Astrocyte of the spinal cord (primary cell): ENCODE measurements at places on chromosomes 11 and 22.

DNA sequence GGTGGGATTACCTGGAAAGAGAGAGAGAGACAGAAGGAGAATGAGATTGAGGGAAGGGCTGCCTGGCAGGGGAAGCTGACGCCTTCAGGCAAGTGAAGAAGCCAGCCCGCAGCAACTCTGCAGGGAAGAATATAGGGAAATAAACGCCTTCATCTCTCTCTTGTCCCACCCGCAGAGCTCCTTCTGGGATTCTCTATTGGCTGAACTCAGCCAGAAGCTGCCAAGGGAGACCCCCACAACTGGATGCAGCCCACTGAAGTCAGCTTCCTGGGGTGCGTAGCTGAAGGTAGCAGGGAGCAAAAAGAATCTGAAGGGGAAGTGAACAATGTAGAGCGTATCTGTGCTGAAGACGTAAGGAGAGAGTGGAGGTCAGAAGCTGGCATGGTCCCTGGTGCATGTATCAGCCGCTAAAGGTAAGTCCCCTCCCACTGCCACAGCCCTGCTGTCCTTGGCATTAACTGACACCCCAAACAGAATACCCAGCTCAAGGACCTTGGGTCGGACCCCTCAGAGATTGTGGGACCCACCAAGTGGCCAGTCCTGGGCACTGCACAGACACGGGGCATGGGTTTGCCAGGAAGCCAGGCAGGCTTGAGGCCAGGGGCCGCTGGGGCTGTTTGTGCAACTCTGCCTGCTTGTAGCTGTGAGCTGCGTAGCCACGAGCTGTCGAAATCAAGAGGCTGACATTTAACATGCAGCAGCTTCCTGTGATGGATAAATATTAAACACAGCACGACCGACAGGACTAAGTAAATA is 469.9 kb downstream of the MN1 start:
- peak; percentile 48 for DNase-seq

- DNase-seq, result no peak
These were observed 10.3 kb upstream of the TSSC4 start for GRCh38 chr11:2390091-2390724.

DNA sequence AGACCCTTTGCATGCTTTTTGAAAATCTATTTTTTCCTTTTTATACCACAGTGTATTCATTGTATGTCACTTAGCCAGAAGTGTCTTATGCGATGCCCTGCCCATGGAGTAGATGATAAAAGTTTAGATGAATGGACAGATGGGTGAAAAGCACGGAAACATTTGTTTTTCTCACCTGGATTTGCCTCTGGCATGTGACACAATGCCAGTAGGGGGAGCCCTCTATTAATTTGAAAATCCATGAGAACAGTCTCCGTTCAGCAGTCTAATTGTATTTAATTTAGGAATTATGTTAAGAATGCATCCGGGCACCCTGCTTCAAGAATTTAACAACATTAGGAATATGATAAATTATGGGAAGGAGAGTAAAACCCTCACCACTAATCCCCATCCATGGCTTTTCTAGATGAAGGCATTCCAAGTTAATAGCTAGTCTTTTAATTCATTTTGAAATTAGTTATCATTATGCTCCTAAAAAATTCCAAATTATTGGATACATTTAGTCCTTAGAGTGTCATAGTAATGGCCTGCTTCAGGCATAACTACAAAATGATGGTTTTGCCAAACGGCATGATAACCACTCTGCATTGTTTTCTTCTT is 55.3 kb upstream of the ALKBH3 start:
- peak; percentile 50 for DNase-seq

DNA sequence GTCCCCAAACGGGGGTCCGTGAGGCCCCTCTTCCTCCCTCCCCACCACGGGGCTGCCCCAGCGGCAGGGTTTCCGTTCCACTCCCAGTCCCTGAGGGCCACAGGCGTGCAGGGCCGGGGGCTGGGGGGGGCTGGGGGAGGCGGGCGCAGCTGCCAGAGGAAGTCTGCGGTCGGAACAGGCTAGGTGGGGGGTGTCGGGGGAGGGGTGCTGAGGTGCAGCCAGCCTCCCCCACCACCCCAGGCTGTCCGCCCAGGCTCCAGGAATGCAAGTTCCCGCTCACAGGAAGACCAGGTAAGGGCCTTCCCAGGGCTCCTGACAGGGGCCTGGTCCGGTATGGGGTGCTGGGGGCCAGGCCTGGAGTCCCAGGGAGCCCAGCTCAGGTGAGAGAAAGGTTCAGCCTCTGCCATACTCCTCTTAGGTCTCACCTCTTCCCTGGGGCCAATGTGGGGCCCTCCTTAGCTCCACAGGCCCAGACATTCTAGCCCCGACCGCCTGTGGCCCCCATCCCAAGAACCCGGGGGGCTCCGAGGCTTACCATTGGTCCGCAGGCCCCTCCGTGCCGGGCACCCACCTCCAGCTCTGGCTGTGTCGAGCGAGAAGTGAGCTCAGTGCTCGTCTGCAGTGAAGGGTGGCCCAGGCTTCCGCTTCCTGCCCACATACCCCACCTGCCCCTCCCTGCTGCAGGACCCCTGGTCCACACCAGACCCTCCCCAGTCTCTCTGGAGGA is at the start of gene PTPRCAP:
Gene PTPRCAP (minus strand): TSS at position 601 of the 727 bp plus-strand sequence. CDS start 63 bp downstream, at position 538.
- no peak for DNase-seq

- peak; percentile 68 for DNase-seq
These were observed 69.2 kb downstream of the CD82 start for GRCh38 chr11:44634401-44635281.

DNA sequence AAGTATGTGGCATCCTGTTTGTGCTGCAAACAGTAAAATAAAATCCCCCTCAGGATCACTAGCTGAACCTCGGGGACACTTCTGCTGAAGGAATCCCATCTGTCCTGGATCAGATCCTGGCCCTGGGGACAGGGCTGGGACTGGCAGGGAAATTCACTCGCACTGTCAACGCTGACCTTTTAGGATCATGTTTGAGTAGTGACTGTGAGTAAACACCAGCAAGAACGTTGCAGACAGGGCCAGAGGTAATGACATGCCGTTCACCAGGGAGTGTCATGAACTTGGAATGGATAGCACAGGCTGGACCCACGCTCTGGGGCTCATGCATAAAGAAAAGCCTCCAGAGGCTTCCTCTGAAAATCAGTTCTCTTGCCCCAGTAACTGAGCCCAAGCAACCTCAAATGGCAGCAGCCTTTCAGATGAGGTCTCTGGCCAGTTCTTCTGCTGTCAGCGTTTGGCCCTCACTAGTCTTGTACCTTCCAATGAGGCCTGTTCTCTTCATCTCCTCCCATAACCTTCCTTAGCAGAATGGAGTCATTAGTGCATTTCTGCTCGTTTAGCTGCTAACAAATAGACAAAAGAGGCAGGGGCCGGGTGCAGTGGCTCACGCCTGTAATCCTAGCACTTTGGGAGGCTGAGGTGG is 51.0 kb upstream of the BARX2 start:
- no peak for DNase-seq

GRCh38 chr11:109956124-109956793 is 136.9 kb upstream of the ZC3H12C start:
- no peak for DNase-seq

GRCh38 chr22:39994566-39995392 is at the start of gene FAM83F:
Gene FAM83F (plus strand): TSS chr22:39994954. CDS start chr22:39995043, 89 bp downstream.
- DNase-seq, result no peak

- no peak for DNase-seq
These were observed 16.3 kb downstream of the CHRDL2 start for GRCh38 chr11:74714904-74715303.

DNA sequence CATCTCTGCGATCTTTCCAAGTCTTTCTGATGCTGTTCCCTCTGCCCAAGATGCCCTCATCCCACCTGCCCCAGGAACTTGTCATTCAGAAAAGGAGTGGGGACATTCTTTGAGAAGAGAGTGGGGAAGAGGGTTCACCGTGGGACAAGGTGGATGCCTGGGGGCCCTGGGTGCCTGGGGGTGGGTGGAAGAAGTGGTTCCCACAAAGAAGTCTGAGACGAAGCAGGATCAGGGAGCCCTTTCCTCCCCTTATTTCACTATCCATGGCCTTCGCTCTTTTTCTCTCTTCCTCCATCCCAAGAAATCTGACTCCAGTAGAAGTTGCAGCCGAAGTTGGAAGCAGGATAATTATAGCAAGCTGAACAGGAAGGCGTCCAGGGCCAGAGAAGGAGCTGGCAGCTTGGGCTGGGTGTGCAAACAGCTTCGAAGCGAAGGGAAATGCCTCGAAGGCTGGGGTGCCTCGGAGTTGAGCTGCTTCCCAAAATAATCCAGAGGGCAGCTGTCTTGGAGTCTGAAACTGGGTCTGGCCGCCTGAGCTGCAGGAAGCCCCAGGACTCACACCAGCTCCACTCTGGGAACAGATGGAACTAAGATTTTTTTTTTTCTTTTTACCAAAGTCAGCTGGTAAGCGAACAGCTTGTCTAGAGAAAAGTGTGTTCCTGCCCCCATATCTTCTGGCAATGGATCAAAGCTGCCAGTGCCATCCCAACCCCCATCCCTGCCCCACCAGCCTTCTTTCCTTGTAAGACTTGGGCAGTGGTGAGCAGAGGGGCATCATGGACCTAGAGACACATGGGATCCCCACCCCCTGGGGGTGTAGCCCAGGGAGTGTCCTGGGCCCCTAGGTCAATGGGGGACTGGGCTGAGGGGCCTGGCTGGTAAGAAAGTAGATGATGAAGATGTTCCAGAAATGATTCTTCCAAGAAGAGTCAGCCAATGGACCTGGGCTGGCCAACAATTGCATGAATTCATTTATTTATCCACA is 31.5 kb downstream of the PARVG start:
- no peak for DNase-seq

DNA sequence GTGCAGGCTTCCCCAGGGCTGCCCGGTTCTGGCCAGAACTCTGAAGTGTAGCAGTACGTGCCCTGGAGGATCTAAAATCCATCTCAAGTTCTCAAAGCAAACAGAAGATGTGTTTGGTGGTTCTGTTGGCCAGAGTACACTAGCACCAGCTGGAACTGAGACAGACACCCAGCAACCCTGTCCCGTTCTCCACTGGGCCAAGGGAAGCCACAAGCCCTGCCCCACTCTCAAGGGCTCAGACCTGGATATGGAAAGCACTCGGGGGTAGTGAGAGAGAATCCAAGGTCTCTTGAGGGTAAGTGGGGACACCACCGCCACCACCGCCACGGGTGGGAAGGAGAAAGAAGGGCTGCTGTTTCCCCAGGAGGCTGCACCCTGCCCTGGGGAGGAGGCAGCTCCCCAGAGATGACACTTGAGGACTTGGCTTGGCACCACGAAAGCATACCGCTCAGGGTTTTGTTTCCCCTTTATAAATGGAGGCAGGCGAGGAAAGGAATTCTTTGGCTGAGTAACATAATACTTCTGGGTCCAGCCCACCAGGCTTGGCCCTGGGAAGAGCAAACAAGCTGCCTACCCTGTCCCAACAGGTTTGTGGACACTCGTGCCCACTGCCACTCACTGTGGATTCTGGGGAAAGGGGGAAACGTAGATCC is 56.1 kb upstream of the POU2AF1 start:
- no peak for DNase-seq

- no peak for DNase-seq
These were observed 1.5 kb downstream of the TRIM6 start for GRCh38 chr11:5597953-5598352.

DNA sequence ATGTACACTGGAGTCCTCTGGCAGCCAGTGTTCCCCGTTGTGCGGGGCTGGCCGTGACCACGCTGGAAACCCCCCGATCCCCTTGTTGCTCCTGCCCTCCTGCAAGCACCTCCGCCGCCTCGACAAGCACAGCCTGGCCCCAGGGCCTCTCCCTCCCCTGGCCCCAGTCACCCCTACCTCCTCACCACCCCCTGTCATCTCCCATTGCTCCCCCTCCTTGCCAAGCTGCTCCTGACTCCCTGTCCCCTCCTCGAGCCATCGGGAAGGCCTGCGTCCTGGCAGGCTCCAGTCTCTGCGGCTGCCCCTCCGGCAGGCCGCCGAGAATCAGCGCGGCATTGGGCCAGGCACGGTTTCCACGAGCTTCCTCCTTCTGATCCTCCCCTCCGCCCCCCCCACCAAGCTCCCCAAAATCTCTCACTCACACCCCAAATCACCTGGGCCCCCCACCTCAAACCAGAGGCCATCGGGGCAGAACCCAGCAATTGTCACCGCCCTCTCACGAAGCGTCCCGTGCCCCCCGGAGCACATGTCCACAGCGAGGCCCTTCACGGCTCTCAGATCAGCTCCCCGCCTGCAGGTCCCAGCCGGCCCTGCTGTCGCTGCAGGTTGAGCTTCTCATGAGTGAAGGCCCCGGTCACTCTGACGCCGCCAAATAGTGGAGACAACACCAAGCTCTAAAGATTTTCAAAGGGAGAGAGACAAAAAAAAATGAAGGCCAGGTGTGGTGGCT is 5.7 kb upstream of the LSP1 start:
- DNase-seq, result no peak

GRCh38 chr22:40512426-40513136 is 123.9 kb downstream of the MRTFA start:
- DNase-seq, result peak; percentile 96

DNA sequence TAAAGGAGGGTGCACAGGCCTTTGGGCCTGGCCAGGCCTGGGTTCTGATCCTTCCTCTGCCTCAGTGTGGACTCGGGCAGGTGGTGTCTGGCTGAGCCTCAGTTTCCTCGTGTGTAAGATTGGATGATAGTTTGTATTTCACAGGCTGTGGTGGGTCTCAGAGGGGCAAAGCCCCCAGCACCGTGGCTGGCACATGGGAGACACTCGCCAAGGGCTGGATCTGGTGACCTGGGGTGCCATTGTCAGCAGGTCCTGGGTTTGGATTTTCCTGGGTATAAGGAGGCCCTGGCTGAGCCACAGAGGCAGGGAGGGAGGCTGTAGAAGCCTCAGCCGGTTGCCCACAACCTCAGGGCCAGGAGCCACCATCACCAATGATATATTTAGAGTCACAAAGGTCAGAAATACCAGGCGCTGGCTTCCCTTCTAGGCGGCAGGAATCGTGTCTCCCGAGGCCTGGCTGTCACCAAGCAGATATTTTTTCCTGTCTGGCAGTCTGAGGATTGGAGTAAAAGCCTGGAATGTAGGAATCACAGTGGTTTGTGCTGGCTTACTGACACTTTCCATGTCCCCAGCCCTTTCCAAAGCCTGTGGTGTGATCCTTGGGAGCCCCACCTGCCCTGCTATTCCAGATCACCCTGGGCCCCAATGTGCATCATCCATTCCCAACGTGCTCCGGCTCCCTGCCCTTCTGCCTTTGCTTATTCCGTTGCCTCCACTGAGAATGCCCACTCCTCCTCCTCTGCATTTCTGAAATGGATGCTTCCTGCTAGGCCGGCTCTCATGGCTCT is 15.6 kb downstream of the KCNC1 start:
- DNase-seq, result no peak

- DNase-seq, result no peak
These were observed 109.3 kb downstream of the MN1 start for GRCh38 chr22:27692243-27692642.

GRCh38 chr22:48757985-48758561 is 1069.6 kb downstream of the BRD1 start:
- no peak for DNase-seq

- no peak for DNase-seq
These were observed 9.6 kb downstream of the DENND6B start for GRCh38 chr22:50317178-50317577.

GRCh38 chr22:17950651-17951214 is 73.6 kb downstream of the MICAL3 start:
- peak; percentile 29 for DNase-seq
